ENCODE measurements at places on chromosomes 16 and 17.

GRCh38 chr17:51427323-51427811 lies 167.0 kb downstream of the UTP18 start:
- DNase-seq: no peak

GRCh38 chr17:81939881-81940385 lies 2.8 kb upstream of the PYCR1 start:
- no peak for DNase-seq

DNA sequence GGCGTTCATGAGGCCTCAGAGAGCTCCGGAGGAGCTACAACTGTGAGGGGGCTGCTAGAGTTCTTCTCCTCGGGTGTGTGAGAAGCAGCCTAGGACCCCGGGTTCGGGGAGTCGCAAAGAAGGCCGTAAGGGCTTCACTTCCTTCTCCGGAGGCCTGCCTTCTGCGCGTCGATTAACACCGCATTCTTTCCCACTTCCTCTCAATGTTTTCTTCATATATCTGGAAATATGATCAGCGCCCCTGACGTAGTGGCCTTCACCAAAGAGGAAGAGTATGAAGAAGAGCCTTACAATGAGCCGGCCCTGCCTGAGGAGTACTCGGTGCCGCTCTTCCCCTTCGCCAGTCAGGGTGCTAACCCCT lies 449 bp downstream of the SMCR8 start:
- no peak for DNase-seq

GRCh38 chr16:3650631-3651265 lies 3.7 kb upstream of the DNASE1 start:
- DNase-seq: no peak

GRCh38 chr16:64858076-64858475 lies 263.8 kb downstream of the CDH11 start:
- DNase-seq: no peak
